ENCODE measurements at places on chromosomes 3 and 15. TPM values are rescaled to one million over a fixed set of nuclear protein-coding genes. Genes with fewer than 3 reads are reported as not detected.

- H3K27me3 ChIP-seq = no peaks in the 10 kb centered on the region
- H3K4me3 ChIP-seq = no peak overlapping the region
- no peak overlapping the region for H3K27ac ChIP-seq
- no peaks in the 10 kb centered on the region for H3K4me1 ChIP-seq
Observed at GRCh38 chr15:38868326-38869114, 303.9 kb upstream of the RASGRP1 start.

The SPINT1 gene
- 134 TPM for total RNA-seq

DNA sequence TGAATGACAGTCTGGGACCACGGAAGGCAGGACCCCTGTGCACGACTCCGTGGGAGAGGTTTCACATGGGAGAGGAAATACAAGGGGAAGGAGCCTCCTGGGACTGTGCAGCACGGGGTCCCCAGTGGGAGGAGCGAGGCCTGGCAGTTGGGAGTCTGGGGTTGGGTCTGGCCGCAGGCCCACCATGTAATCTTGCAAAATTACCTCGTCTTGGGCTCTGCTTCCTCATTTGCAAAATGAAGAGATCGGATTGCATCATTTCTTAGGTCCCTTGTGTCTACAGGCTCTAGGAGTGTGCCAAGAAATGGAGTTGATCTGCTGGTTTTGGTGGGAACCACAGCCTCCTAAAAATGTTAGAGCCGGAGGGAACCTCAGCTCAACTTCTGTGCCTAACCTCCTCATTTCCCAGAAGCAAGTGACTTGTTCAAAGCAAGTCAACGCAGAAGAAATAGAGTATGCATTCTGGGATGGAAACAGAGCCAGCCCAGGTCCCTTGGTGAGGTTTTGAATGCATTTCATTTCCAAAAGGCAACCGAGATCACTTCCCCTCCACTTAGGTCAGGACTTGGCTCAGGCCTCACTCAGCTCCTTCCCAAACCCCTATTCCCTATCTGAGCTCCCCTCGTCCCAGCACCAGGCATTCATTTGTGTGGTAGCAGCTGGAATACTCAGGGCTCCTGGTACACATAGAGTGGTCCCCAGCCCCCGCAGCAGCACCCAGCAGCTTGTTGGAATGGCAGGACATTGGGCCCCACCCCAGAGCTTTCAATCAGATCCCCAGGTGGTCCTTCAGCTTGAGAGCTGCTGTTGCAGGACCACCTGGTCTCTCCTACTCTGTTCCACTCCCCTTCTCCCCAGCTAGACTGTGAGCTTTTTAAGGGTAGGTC, 267.7 kb downstream of the XXYLT1 start:
- no peaks in the 10 kb centered on the region for H3K27me3 ChIP-seq
- no peak overlapping the region for H3K4me3 ChIP-seq
- H3K36me3 ChIP-seq = no peaks in the 10 kb centered on the region
- DNase-seq = peak; percentile 31

DNA sequence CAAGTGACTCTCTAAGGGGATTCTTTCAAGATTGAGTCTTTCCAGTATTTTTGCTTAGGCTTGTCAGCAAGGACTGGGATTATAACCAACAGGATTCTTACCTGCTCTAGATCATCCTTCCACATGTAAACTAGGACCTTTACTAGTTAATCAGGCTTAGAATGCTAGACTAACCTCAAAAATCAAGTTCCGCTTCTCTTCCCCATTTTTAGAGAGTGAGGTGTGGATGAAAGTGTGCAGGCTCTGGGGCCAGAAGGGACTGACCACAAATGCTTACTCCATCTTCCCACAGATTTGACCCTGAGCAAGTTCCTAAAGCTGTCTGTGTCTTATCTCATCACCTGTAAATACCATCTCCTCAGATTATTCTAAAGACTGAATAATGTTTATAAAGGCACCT, 89.5 kb upstream of the IL12A start:
- H3K4me1 ChIP-seq = no peaks in the 10 kb centered on the region
- H3K36me3 ChIP-seq = no peaks in the 10 kb centered on the region
- no peak overlapping the region for H3K27ac ChIP-seq
- no peak overlapping the region for H3K4me3 ChIP-seq
- no peak for DNase-seq

DNA sequence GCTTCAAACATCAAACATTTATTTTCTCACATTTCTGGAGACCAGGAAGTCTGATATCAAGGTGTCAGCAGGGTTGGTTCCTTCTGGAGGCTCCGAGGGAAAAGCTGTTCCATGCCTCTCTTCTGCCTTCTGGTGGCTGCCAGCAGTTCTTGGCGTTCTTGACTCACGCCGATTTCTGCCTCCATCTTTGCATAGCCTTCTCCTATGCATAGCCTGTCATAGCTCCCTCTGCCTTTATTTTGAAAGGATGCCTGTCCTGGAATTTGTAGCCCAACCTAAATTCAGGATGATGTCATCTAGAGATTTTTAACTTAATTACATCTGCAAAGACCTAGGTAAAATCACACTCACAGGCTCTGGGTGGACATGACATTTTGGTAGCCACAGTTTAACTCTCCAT, 70.4 kb downstream of the RGMA start:
- no peak for DNase-seq
- H3K4me3 ChIP-seq = no peak overlapping the region

- no peak overlapping the region for H3K4me3 ChIP-seq
- peaks cover 10% of the 10 kb centered on the region for H3K4me1 ChIP-seq
- no peaks in the 10 kb centered on the region for H3K27me3 ChIP-seq
- H3K27ac ChIP-seq = no peak overlapping the region
Observed at GRCh38 chr15:59950603-59951388, 53.3 kb upstream of the FOXB1 start.

DNA sequence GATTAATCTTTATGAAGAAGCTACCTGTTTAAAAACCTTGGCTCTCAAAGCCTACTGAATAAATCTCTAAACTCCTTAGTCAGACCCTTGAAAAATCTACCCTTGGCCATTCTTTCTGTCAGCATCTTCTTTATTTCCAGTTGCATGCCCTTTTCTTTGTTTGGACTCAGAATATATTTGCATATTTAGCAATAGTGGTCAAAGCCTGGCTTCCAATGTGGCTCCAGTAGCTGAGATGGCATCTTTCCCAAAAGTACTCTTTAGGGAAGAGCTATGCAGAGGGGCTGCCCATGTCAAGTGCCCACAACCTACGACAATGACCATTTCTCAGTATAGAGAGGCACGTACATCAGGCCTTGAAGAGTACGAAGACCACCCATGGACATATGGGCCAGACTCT, 47.2 kb downstream of the TLNRD1 start:
- H3K4me3 ChIP-seq = no peak overlapping the region
- H3K36me3 ChIP-seq = no peaks in the 10 kb centered on the region
- no peaks in the 10 kb centered on the region for H3K27me3 ChIP-seq
- H3K4me1 ChIP-seq = no peaks in the 10 kb centered on the region

The ATP8B4 gene
- 6.6 TPM for total RNA-seq

DNA sequence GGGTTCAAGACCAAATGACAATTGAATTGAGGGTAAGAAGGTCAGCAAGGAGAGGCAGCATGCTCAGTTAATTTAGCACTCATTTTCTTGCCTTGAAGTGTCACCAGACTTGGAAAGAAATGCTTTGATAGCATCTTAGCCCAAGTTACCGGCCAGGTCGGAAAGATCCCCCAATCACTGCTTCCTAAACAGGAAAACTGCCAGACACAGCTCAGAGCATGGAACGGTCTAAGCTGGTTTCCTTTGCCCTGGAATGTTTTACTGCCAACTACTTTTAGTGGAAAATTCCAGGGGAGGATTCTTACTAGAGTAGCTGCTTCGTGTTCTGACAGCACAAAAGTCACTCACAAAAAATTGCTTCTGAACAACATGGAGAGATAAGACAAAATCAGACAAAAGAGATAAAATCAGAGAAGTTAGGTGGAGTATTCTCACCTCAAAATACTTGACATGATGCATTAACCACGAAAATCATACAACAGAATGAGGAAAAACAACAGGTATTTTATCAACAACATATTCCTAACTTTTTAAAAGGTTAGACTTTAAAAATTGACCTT, 65.5 kb downstream of the CCR4 start:
- H3K4me3 ChIP-seq = no peak overlapping the region
- peaks cover 32% of the 10 kb centered on the region for H3K36me3 ChIP-seq
- no peak overlapping the region for H3K27ac ChIP-seq
- DNase-seq = no peak
- no peaks in the 10 kb centered on the region for H3K27me3 ChIP-seq

GRCh38 chr15:90924375-90924774, 8.0 kb downstream of the HDDC3 start:
- H3K27ac ChIP-seq = no peak overlapping the region
- peaks cover 5% of the 10 kb centered on the region for H3K36me3 ChIP-seq
- H3K27me3 ChIP-seq = no peaks in the 10 kb centered on the region
- H3K4me3 ChIP-seq = no peak overlapping the region
- DNase-seq = no peak
- peaks cover 5% of the 10 kb centered on the region for H3K4me1 ChIP-seq

DNA sequence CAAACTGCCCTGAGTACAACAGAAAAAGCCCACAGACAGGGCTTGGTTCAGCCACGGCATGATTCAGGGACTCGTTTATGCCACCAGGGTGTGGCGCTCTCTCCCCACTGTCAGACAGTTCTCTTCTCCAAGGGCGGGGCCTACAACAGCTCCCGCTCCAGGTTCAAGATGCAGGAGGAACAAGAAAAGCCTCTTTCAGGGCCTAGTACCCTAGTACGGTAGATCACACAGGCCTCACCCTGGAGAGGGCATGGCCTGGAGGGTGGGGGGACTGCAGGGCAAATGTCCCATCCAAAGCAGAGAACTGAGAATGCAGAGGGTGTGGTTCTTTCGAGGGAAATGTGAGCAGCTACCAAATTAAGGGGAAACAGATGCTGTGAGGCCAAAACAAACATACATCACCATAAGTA, 12.0 kb downstream of the MESD start:
- H3K27me3 ChIP-seq = no peaks in the 10 kb centered on the region
- H3K36me3 ChIP-seq = no peaks in the 10 kb centered on the region
- peaks cover 10% of the 10 kb centered on the region for H3K4me1 ChIP-seq
- H3K4me3 ChIP-seq = no peak overlapping the region
- peak; percentile 61 for DNase-seq
- H3K27ac ChIP-seq = peak overlapping the region; percentile 1

The GPR176 gene
- total RNA-seq = 4.7 TPM

GRCh38 chr3:147775816-147776530, 366.8 kb downstream of the ZIC1 start:
- no peaks in the 10 kb centered on the region for H3K36me3 ChIP-seq
- no peak for DNase-seq
- no peak overlapping the region for H3K4me3 ChIP-seq

The ECE2 gene
- 18.8 TPM for total RNA-seq

DNA sequence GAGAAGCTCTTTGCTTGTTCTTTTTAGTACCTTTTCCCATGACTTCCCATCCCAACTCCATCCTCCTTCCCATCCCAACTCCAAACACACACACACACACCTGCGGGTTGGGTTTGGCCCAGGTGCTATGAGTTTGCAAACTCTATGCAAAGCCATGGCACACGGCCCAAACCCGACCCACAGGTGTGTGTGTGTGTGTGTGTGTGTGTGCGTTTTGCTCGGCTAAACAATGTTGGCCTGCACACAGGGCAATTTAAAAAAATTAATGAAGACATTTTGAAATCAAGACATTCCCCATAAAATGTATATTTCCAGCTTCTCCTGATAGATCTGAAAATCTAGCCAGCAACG, 103.7 kb upstream of the TLE3 start:
- H3K4me3 ChIP-seq = no peak overlapping the region
- peaks cover 6% of the 10 kb centered on the region for H3K4me1 ChIP-seq
- peak; percentile 42 for DNase-seq
- H3K27ac ChIP-seq = no peak overlapping the region
- H3K27me3 ChIP-seq = no peaks in the 10 kb centered on the region

DNA sequence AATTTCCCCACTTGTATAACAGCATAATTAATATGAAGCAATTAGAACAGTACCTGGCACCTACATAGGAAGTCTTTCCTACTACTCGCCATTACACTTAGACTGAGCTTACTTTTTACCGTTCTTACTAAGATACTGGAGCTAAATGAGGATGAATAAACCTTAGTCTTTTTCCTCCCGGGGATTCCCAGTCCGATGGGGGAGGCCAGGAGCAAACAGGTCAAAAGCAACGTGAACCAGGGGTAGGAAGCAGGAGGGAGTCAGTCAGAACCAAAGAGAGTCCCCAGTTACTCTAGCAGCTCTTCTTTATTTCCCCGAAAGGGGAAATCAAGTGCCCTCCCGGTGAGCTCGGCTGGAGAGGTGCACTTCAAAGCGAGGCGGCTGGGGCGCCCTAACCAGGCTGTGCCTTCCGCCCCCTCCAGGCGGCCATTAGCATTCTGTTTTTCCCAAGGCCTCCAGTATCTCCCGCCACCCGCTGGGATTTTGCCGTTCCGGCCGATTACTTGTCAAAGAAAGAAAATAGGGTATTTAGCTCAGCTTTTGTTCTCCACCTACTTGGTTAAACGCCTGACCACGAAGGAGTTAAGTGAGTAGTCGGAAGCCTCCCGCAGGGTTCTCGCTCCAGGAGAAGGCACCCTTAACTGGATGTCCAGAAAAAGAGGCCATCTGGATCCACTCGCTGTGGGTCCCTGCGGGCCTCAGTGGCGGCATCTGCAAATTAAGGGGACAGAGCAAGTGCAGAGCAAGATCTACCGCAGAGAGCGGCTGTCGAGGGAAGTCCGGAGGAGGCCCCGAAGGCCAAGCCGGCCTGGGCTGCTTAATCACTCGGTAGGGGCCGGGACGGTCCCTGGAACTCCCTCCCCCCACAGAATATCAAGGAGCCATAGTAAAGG, 6.3 kb upstream of the EOMES start:
- no peak overlapping the region for H3K27ac ChIP-seq
- peaks cover 31% of the 10 kb centered on the region for H3K4me1 ChIP-seq
- H3K27me3 ChIP-seq = no peaks in the 10 kb centered on the region
- no peaks in the 10 kb centered on the region for H3K36me3 ChIP-seq

The KBTBD13 gene
- total RNA-seq = not detected

The MAPKBP1 gene
- 31.6 TPM for total RNA-seq

The C3orf33 gene
- 4.9 TPM for total RNA-seq

The CLDN18 gene
- total RNA-seq = 10.1 TPM

DNA sequence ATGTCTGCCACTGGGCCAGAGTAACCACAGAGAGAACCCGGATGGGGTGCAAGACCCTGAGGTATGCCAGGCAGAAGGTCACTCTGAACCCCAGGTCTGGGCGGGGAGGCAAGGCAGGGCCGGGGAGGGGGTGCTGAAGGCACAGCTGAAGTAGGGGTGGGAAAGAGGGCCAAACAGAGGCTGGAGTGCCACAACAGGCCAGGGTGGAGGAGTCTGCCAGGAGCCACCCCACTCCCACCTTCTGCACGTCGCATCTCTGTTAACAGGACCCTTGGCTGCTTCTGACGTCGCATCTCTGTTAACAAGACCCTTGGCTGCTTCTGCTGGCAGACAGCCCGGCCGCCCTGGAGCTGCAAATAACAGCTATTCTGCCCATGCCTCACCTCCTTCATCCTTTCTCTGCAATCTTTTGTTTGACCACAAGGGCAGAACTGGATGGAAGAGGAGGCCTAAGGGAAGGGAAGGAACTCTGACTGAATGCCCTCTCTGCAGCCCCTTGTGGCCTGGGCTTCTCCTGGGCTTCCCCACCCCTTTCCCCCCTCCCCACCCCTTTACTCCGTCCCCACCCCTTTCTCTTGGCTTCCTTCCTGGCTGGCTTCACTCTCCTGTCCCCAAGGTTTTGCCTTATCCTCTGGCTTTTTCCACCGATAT, 20.6 kb upstream of the FBLN2 start:
- DNase-seq = no peak
- no peak overlapping the region for H3K27ac ChIP-seq
- no peak overlapping the region for H3K4me3 ChIP-seq
- no peaks in the 10 kb centered on the region for H3K36me3 ChIP-seq
- H3K27me3 ChIP-seq = no peaks in the 10 kb centered on the region
